Mesenteric fat pad (tissue), 1 donor: ENCODE measurements at places on chromosomes 4 and X. TPM values are rescaled to one million over a fixed set of nuclear protein-coding genes. Genes with fewer than 3 reads are reported as not detected.

DNA sequence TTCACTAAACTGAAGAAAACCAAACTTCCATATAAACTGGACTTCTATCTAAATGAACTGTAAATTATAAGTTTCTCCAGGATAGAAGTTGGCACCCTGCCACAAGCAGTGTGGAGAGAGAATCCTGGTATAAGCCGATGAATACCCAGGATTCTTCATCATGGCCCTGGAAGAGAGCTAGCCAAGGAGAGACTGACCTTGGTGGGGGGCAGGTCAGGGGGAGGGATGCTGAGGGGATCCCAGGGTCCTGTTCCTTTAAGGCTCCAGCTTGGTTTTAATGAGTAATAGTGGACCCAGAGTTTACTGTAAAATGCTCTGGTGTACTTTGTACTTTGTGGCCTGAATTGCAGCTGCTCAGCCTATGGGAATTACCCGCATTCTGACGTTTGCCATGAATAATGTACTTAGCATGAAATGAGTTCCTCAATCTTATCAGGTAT is 16.9 kb downstream of the RASSF6 start:
- no peak for DNase-seq

DNA sequence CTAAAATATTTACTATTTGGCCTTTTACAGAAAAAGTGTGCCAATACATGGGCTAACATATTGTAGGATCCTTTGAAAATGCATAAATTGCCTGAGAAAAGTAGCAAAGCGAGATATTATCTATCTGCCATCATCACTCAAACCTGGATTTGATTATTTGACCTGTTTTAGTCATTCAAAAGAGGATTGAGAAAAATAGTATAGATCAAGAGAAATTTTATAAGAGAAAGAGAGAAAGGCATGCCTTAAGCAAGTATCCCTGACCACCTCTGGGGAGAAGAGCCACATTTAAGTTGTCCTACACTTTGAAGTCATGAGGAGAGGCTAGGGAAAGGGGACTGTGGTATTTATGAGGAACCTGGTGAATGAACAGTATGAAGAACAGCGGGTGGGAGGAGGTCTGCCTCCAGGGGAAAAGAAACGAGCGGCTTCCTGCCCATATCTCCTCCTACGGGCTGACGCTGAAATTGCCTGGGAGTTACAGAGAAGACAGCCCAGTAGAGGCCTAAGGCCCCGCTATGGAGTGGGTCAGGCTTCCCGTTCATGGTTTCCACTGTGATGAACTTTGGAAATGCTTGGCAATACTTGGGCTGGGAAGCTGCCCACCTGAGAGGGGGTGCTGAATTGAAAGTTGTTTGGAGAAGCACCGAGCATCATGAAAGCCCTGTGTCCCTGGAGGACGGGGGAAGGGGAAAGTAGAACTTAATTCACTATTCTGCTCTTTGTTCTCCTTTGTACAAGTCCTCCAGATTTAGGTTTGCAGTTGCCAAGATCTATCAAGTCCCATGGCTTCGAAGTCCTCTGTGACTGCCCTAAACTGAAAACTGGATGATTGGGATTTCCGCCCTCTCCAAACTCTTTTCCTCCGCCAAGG is 106.9 kb upstream of the ACSL4 start:
- DNase-seq = no peak

DNA sequence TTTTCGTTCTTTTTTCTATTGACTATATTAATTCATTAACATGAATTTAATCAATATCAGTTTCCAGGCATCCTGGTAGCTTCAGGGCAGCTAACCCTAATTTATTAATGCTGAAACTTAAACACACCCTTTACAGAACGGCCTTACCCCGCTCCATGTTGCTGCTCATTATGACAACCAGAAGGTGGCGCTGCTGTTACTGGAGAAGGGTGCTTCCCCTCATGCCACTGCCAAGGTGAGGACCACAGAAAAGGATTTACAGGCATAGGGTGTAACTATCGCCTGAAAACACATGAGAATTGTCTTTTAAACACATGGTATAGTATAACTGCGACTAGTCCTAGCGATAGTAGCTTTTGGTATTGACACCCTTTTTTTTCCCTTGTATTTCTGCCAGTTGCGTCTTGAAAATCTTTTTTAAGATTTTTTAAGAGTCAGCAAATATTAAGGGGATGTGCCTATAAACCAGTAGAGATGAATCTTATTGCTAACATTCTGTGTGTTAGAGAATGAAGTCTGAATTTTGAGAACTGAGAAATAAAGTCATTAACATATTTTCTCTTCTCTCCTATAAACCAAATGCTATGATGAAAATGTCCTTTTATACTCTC is 229.0 kb downstream of the ANK2 start:
- DNase-seq = no peak

- DNase-seq = no peak
These were observed 149.1 kb downstream of the PAPSS1 start for GRCh38 chr4:107570952-107571351.

The PARM1 gene
- 27.5 TPM for total RNA-seq

The VSIG1 gene
- total RNA-seq = not detected

The HPRT1 gene
- 18.1 TPM for total RNA-seq

DNA sequence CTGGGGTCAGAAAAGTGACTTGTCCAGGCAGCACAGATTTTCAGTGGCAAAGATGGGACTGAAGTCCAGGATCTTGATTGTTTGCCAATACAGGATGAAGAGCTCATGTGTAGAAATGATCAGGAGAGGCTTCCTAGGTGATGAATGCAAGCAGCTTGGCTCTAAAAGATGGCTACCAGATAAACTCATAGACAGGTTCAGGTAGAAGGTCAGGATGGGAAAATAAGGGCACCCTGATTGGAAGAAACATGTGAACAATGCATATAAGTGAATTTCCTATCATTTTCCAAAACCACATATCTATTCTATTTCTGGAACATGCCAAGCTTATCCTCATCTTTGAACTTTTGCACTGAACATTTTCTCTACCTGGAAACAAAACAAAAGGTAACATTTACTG is 87.7 kb downstream of the FAM13A start:
- no peak for DNase-seq

DNA sequence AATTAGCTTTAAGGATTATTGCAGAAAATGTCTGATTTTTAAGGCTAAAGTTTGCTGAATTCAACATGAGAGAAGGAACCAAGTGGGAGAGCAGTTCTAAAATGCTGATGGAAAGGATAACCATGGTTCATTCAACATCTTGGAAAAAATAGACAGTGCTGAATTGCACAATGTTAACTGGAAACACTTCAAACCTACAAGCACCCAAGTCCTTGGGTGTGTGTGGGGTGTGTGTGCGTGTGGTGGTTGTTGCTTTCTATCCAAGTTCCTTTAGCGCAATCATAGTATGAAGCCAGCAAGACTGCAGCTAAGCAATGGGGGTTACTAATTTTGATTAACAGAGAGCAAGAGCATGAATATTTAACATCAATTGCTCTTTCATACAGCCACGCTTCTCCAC is 29.3 kb upstream of the SCOC start:
- no peak for DNase-seq

DNA sequence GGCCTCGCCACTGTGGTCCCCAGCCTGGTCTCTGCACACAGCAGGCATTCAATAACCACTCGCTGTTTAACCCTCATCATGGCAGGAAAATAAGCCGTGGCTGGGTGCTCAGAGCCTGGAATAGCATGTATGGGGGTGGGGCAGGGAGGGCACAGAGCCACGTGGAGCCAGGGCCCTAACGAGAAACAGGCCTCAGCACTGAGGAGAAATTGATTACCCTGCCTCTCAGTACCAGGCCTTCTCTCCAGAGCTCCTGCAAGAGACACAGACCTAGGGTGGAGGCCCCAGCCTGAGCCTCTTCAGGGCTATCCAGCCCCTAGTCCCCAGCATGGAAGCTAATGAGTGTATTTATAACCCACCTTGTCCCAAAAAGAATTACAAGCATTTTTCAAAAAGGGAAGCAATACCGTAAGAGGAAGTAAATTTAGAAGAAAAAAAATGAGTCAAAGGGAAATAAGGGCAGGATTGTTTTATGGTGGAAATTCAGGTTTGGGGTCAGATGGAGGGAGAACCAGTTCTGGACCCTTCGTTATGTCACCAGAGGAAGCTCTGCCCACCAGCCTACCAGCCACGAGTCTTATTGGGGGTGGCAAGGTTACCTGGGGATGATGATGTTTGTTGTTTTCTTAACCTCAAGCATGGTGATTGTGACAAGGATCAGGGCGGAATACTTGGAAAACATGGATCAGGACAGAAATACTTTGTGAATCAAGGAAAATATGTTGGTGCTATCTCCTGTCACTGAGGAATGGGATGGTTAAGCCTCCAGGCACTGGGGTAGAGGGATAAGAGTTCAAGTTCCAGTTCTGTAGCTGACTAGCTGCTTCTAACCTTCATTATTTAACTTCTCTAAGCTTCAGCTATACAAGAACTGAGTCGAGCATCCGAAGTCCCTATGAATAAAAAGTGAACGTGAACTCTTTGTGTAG is 101.9 kb upstream of the RBPJ start:
- no peak for DNase-seq

- DNase-seq = no peak
These were observed 1160.9 kb upstream of the PCDH7 start for GRCh38 chr4:29559286-29559685.

DNA sequence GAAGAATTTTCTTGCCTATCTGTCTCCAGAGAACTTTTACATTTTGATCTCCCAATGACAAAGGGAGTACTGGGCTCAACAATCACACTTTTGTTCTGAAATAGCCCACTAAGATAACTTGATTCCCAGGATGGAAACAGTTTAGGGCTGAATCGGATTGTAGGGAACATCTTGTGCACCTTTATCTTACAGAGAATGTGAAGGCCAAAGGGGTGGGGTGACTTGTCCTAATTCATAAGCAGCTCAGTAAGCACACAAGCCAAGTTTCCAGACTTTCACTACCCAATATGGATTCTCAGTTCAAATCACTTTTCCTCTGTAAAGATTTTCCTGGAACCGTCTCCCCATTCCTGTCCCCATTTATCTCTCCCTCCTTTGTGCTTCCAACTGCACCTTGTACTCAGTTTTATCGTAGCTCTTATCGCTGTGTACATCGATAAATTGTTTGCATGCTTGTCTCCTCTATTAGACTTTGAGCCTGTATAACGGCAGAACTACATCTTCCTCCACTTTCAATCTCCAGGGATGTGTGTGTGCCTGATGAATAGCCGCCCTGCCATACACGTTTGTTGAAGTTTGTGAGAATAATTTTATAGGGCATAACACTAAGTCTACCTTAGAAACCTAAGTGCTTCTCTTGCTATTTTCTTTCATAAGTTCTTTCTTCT is 77.4 kb downstream of the MBNL3 start:
- no peak for DNase-seq

GRCh38 chrX:153969125-153969903 is 2.3 kb downstream of the HCFC1 start:
- DNase-seq = no peak

The DNAAF6 gene
- not detected for total RNA-seq

- DNase-seq = no peak
These were observed 28.6 kb downstream of the SCLT1 start for GRCh38 chr4:129064717-129065116.

The NAA11 gene
- not detected for total RNA-seq

The PF4V1 gene
- total RNA-seq = not detected

The ADH7 gene
- total RNA-seq = not detected

The PRPS1 gene
- total RNA-seq = 27.6 TPM
